ENCODE measurements at places on chromosomes 1 and 21.

DNA sequence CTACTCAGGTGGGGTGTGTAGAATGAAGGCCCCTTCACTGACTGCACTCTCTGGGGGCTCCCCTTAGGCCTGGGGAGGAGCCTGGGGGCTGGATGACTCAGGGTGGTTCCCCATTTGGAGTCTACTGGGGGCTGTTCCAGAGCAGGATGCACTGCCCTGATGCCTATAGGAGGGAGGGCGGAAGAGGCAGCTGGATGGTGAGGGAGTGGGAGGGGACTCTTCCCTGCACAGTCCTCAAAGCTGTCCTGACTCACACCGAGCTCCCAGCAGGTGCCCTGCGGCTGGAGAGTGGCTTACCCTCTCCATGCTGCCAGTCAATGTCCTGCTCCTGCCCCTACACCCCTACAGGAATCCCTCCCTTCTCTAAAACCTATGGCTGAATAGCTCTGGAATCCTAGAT, 204.4 kb downstream of the TRABD2B start:
- no peak for DNase-seq

DNA sequence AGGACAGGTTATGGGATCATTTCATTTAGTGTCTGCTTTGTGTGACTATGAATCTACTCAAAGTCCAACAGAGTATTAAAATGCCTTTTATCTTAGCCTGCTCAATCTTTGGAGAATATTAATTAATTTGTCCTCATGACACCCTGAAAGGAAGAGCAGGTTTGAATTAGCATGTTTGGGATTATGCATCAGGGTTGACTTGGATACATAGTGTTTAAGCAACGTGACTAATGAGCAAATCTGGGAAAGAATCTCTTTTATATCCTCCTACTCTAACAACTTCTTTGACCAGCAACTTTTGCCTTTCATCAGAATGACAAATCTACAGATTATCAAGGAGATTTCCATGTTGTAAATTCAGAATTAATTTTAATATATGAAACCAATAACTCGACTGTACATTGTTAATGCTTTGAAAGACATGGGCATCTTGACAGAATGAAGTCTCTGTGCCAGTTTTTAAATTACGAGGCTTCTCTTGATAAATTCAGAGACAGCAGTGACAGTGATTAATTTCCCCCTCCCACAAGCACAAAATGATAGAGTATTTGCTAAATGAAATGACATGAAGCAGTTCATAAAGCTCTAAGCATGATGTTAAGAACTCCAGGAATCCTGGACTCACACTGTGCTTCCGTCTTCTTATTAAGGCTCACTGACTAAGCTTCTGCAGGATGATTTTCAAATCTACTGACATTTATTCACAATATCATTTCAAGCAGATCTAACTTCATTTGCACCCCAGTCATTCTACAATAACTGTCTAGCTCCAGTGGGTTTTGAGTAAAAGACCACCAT, 156.5 kb downstream of the PCNX2 start:
- DNase-seq: no peak

DNA sequence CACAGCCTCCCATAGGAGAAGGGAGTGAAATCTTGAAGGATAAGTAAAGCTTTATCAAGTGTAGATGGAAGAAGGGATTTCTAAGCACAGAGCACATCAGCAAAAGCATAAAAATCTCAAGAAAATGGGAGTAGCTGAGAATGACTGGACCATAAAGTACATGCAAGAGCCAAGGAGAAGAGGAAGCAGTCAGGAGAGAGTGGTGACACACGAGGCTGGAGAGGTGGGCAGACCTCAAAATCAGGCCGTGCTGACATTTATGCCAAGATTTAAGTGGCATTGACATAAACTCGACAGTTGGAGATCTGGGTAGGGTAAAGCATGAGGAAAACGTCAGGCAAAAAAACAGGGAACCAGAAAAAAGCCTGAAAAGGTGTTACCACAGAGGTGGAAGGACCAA, 62.3 kb downstream of the GFI1 start:
- DNase-seq: no peak

DNA sequence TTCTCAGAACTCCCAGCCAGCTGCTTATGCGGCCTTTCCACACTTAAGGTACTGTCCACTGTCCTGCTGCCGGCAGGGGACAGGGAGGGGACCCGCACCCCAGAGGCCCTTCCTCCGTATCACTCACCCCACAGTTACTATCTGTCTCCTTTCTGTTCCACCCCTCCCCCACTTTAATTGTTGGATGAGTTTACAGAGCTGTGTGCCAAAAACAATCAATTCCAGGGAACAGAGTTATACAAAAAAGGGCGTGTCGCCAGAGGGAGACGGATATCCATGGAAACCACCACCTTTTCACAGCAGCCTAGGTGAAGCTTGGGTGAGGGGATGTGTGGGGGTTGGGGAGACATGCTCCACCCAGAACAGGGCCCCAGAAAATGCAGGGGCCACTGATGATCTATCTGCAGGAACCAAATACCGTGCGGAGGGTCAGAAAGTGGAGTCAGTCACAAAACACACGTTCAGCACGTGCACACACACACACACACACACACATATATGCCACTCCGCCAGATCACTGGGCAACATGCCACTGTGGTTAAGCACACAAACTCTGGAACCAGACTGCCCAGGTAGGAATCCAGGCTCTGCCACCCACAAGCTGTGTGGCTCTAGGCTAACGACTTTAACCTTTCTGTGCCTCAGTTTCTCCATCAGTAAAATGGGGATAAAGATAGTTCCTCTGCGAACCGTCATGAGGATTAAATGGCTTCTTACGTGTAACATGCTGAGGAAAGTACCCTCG, 30.5 kb downstream of the CASZ1 start:
- DNase-seq: no peak

Data from activated naive CD4-positive, alpha-beta T cell treated with Interleukin-2 at 50 U/mL for 16 hours (primary cell).